ENCODE measurements at places on chromosomes 2 and 18. TPM values are rescaled to one million over a fixed set of nuclear protein-coding genes. Genes with fewer than 3 reads are reported as not detected.

GRCh38 chr2:227933884-227934283 is 62.5 kb downstream of the DAW1 start:
- DNase-seq, result no peak

DNA sequence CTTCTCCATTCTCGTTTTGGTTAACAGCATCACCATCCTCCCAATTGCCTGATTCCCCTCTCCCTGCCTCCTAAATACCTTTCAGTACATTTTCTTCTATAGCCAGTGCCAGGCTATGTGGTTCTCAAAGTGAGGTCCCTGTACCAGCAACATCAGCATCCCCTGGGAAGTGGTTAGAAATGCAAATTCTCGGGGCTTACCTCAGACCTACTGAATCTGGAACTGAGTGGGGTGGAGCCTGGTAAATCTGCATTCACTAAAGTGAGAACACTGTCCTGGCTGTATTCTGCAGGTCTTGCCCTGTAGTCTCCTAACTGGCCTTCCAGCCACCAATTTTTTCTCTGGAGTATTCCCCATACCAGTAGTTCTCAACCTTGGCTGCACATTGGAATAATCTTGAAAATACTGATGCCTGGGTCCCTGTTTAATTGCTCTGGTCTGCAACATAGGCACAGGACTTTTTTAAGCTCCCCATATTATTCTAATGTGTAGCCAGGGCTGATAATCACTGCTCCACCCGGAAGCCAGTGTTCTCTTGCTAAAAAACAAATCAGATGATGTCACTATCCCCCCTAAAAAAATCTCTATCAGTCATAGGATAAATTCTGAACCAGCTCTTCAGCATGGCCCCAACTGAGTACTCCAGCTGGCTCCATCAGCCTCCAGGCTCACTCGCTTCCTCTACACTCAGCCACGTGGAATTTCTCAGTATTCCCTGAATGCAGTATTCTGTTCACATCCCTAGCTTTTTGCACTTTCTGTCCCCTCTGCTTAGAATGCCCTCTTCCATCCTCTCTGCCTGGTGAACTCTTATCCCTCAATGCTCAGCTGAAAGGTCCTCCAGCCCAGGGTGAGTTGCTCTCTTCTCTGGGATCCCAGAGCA is 98.4 kb downstream of the CDK15 start:
- no peak for DNase-seq

DNA sequence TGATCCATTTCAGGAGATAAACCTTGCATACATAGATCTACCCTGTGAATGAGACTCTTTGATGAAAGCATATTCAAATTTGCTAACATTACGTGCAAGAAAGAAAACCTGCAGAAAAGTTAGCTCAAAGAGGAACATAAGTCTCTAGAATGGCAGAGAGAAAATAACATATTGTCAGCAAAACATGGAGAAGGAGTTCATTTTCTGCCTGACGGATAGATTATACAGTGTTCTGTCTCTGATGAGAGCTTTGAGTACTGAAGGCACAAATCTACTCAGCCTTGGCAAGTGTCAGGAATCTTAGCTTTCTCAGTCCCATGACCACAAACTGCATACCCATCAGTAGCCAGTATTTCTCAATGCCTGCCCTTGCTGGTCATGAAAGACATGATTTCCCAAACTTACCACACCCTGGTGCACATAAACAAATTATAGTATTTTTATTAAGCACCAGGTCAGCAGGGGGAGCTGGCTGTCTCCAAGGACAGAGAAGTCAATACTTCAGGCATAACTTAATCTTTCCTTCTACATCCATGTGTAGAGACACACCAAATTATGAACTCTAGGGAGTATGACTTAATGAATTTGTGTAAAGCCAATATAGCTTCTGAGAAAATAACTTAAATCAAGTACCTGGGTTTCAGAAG is 401.2 kb upstream of the SOX11 start:
- no peak for DNase-seq

- DNase-seq, result no peak
These were observed 10.0 kb upstream of the BCL2 start for GRCh38 chr18:63329431-63330145.

DNA sequence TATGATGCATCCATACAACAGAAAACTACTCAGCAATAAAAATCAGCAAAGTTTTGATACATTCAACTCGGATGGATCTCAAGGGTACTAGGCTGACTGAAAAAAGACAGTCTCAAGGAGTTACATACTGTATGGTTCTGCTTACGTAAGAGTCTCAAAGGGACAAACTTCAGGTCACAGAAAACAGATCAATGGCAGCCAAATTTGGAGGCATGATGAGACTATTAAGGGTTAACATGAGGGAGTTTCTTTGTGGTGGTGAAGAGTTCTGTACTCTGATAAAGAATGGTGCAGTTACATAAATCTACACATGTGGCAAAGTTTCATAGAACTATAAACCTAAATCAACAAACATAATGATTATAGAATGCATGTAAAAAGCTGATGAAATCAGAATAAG is 81.4 kb downstream of the COBLL1 start:
- no peak for DNase-seq

GRCh38 chr2:3667151-3667631 is 9.2 kb downstream of the ALLC start:
- no peak for DNase-seq

DNA sequence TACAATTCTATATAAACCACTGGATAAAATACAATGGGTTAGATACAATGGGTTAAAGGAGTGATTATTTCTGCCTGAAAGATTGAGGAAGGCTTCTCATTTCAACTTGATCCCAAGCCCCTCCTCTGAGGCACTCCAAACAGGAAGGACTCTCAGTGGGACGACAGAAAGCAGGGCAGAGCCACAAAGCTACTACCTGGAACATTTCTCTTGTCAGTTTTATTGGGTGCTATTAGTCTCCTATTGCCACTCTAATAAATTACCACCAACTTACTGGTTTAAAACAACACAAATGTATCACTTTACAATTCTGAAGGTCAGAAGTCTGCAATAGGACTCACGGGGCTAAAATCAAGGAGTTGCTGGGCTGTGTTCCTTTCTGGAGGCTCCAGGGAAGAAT is 146.7 kb downstream of the MREG start:
- DNase-seq, result no peak

GRCh38 chr2:146123714-146124113 is 1603.8 kb upstream of the ZEB2 start:
- peak; percentile 41 for DNase-seq

DNA sequence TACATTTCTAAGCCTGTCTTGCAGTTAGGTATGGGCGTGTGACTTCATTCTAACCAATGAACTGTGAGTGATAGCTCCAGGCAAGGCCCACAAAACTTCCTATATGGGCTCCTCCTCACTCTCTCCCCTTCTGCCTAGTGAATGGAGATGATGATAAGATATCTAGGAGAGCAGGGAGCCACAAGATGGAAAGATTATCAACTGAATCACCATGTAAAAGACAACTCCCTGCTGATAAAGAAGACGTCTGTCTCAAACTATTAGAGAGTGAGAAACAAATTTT is 237.1 kb downstream of the GPD2 start:
- DNase-seq, result no peak

- DNase-seq, result peak; percentile 20
These were observed 56.1 kb upstream of the NAB1 start for GRCh38 chr2:190592831-190593230.

- no peak for DNase-seq
These were observed 971.1 kb upstream of the ACVR2A start for GRCh38 chr2:146873646-146874259.

DNA sequence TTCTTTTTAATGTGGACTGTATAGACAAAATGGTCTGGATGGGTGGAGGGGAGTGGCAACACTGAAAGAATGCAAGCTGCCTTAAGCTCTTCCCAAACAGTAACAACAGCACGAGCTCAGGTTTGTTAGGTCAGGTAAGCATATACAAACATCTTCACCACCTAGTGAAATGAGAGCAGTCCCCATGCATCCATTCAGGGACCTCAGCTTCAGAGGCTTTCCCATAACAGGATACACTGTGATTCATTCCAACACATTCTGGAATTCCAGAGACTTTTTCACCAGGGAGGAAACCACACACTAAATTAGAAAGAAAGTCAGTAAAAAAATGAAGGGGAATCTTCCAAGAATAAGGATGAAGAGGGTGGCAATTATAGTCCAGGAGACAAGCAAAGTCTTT is 50.4 kb upstream of the BZW1 start:
- peak; percentile 67 for DNase-seq

- DNase-seq, result peak; percentile 93
These were observed 324.5 kb upstream of the EPHA4 start for GRCh38 chr2:221896505-221897151.

DNA sequence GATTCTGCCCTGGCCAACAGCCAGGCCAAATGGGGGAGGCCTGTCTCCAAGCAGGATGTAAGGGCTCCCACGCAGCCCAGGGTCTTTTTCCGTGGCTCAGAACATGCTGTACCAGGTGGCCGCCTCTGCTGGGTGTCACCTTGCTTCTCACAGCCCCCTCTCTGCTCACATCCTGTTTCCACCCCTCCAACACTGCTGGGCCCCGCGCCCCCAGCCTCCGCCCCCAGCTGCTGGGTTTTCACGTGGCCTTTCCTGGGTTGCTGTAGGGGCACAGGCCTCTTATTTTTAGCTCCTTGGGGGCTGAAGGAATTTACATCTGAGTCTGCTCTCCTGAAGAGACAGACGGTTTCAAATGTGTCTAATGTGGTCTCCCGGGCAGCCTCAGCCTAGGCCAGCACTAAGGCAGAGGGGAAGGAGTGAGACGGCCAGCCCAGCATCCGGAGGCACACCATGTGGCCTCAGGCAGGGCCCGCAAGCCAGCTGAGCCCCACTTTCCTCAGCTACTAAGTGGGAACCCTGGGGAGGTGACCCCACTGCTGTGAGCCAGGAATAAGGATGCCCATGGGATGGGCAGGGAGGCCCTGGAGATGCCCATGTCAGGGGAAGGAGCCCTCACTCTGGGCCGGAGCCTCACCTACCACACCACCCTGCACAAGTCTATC is 18.7 kb upstream of the DUSP2 start:
- no peak for DNase-seq

DNA sequence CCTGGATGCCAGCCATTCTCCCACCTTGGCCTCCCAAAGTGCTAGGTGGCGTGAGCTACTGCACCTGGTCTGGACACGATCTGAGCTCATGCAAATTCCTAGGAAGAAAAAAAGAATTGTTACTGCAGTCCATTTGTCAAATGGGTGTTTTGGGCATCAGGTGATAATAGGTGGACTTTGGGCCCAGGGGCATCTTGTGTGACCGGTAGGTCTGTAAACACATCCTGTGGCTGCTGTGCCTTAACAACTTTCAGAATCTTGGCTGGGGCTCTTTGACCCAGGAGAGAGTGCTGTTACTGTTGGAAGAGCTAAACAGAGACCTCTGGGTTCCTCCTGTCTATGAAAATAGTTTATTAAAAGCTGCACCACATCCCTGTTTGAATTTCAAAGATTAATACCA is 34.9 kb upstream of the TFCP2L1 start:
- no peak for DNase-seq

DNA sequence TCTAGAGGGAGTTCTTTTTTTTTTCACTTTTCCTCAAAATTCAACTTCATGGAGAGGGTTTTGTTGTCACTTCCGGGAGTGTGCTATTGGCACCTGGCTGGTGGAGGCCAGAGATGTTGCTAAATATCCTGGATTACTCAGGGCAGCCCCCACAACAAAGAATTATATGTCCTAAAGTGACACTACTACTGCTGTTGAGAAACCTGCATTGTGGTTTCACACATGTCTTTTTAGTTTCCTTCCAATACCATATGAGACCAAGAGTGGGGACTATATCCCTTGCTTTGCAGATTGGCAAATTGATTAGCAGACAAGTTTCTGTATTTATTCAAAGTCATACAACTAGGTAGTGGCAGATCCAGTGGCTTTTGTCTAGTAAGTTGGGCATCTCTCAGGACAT is 826.8 kb downstream of the TRIB2 start:
- no peak for DNase-seq

The ANKRD30BL gene
- total RNA-seq, result not detected

The NRP2 gene
- total RNA-seq, result 76.7 TPM

The RASGRP3 gene
- 2.0 TPM for total RNA-seq

The EPB41L3 gene
- 92.3 TPM for total RNA-seq

The SKOR2 gene
- not detected for total RNA-seq

The CHRND gene
- not detected for total RNA-seq

All from astrocyte (in vitro differentiated cells and primary cell).